GM20000 (cell line): ENCODE measurements at places on chromosomes 5 and 9.
A peak's percentile ranks its signal among the peaks of the same experiment; 100 is the strongest.

DNA sequence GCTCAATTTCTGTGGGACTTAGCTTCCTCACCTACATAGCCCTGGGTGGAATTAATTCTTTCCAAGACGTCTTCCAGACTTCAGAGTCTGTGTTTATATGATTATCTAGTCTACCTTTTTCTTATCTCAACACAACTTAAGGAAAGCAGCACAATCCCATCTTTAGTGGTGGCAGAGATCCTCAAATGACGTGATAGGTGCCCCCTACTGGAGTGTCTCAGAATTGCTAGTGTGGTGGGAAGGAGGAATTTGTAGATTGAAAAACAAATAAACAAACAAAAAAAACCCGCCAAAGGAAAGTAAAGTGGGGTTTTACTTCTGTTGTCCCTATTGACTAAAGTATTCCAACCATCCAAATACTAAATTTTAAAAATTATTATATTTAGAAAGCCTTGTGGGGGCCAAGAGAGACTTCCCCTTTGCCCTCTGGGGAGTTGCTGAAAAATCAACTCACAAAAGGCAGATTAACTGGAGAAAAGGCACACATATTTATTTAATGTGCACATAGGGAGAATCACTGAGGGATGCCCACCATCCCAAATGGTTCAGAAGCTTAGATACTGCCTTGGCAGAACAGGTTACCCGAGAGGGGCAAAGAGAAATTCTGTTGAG lies 283.3 kb downstream of the TMEM167A start:
- DNase-seq = no peak

DNA sequence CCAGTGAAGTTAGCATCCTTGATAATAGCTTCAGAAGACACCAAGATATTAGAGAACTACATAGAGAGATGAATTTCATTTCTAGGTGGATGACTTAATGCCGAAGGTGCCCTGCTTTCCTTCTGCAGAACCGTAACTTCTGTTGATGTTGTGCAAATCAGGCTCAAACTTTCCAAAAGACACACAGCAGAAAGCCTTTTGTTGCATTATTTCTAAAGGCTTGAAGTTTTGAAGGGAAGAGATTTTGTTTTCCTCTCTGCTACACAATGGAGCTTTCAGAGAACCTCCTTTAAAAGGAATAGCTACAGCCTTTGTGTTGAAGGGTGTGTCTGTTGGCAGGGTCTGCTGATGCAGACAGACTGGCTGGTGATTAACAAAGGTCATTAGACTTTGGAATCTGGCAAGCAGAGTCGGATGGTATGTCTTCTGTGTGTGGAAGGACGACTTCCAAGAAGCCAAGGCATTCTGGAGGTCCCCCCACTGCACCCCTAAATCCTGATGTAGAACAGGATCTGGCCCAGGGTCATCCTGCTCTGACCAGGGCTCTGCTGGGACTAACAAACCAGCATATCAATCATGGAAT lies 57.8 kb downstream of the ZNF462 start:
- no peak for DNase-seq

GRCh38 chr5:502325-503079 lies 21.7 kb downstream of the SLC9A3 start:
- DNase-seq = no peak

DNA sequence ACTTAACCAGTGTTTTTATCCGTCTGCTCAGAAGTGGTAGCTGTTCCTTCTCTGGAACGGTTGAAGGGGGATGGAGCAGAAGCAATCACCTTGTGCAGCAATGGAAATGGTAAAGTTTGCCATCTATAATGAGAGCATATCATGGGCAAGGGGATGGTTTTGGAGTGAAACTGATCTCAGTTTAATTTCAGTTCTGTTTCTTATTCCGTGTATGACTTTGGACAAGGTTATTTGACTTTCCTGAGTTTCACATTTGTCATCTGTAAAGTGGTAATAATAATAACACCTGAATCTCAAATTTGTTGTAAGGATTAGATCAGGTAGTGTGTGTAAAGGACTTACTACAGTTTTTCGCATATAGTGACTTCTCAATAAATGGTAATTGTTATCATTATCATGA lies 106.1 kb downstream of the PCSK1 start:
- DNase-seq = no peak

GRCh38 chr5:156526081-156526925 lies 199.3 kb downstream of the SGCD start:
- no peak for DNase-seq

- DNase-seq = no peak
Measured at GRCh38 chr5:109196087-109196822, 213.5 kb downstream of the PJA2 start.

DNA sequence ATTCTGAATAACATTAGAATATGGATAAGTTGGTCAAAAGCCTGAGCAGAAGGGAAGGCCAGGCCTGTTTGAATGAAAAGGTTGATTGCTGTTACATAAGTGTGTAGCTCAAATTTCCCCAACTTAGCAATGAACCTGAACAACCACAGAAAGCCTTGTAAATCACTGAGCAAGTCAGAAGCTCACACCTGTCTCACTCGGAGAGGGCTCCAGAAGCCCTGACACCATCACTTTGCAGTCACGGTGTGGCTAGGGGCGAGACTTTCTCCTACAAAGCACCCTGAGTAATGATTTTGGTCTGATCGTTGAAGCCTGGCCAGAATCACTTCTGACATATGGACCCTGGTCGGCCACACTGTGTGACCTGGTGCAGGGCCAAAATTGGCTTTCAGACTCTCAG lies 62.0 kb downstream of the MTX3 start:
- DNase-seq = no peak

GRCh38 chr5:128040927-128041326 lies 42.6 kb upstream of the SLC12A2 start:
- DNase-seq = no peak

- DNase-seq = no peak
Measured at GRCh38 chr9:98038958-98039357, 17.6 kb upstream of the NANS start.

DNA sequence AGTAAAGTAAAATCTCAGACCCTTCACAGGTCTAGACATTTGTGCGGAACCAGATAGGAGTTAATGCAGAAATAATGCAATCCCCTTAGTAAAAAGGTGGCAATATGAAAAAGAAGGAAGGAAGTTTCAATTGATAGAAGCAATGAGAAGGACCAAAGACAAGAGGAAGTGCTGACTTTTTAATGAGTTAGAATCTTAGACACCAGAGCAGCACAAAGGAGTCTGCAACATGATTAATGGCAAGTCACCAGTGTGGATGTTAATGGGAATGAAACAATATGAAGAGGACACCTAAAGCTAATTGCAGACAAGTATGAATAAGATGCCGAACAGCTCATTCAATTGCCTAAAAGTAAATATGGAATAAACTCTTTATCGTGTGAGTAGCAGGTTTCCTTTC lies 50.9 kb downstream of the MEGF9 start:
- DNase-seq = no peak

DNA sequence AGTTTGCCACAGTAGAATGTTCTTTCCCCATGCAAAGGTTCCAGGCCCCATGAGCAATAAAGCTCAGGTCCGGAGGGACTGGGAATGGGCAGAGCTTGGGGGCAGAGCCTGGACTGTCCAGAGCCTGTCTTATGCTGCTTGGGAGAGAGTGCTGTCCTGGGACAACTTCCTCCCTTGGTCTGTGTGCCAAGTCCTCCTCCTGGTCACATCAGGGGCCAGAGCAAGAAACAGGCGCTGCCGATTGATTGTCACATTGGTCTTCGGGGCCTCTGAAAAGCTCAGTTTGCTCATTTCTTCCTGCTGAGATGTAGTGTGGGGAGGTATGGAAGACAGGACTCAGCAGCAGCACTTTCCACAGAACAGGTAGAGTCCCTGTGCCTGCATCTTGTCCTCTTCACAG lies 54.0 kb upstream of the FCN1 start:
- DNase-seq = no peak

- DNase-seq = no peak
Measured at GRCh38 chr9:133107245-133107722, 13.8 kb downstream of the RALGDS start.

- no peak for DNase-seq
Measured at GRCh38 chr9:98506422-98507054, 202.2 kb downstream of the GABBR2 start.

- DNase-seq = no peak
Measured at GRCh38 chr5:116025866-116026265, 6.4 kb upstream of the ARL14EPL start.

DNA sequence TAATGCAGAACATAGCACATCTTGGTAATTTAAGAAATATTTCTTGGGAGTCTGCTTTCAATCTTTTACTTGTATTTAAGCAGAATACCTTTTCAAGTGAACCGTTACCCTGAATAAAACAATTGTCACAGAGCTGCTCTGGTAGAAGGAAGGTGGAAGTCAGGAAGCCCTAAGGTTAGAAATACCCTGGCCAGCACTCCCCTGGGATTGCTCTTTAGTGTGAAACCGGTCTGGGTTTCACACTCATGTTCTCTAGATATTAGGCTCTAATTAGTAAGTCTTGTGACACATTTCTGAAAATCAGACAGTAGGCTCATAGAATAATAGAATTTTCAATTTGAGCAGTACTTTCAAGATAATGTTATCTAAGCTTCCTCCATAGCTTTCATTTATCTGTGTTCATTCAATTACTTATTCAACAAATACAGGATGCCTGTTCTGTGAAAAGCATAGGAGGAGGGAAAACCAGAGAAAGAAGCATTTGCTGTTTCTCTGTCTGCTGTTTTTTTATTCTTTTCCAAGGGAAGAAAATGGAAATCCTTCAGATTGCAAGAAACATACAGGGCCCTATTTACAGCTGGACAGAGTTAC lies 825.5 kb downstream of the TLR4 start:
- peak; percentile 21 for DNase-seq

DNA sequence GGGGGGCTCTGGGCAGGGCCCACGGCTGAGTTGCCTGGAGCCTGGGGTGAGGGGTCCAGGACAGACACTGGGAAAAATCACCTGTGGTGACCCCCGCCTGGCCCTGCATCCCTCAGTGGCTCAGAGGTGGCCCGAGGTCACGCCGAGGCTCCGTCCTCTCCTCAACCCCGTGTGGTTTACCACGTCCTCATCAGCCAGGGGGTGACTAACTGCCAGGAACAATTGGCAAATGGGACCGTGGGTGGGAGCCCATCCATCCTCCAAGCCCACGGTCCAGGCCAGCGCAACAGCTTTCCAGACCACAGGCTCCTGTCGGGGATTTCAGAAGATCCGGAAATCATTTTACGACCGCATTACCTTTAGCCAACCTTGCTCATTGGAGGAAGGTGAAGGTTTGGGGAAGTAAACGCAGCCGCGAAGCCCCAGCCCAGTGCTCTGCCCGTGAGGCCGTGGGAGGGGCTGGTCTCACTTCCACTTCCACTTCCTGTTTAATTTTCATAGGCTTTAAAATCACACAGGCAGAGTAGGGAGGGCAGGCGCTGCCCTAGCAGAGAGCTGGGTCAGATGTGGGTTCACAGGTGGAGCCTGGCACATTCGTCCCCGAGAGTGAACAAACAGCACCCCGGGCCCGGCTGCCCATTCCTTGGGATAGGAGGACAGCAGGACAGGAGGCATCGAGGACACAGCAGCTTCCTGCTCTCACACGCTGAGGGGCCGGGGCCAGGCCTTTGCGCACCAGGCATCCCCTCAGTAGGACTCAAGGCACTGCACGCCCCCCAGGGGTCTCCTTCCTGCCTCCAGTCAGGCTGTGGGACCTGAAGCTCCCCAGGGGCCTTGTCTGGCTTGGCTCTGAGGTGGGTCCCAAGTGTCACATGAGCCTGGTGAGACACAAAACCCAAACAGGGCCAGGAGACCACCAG lies 19.8 kb upstream of the SLC9A3 start:
- peak; percentile 93 for DNase-seq

DNA sequence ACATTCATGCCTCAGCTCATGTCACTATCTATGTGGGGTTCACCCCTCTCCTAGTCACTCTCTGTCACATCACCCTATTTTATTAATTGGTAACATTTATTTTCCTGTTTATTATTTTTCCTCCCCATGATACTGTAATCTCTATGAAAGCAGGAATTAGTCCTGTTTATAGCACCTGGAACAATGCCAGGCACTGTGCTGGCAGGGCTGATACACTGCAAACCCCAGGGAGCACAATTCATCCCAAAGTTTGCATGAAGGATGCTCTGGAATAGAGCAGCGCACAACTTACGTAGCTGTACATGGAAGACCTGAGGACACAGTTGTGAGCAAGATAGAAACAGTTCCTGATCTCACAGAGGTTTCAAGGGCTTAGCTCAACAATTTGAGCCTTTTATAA lies 103.2 kb downstream of the NSG2 start:
- DNase-seq = no peak

- no peak for DNase-seq
Measured at GRCh38 chr9:112562235-112562958, 75.8 kb downstream of the KIAA1958 start.

DNA sequence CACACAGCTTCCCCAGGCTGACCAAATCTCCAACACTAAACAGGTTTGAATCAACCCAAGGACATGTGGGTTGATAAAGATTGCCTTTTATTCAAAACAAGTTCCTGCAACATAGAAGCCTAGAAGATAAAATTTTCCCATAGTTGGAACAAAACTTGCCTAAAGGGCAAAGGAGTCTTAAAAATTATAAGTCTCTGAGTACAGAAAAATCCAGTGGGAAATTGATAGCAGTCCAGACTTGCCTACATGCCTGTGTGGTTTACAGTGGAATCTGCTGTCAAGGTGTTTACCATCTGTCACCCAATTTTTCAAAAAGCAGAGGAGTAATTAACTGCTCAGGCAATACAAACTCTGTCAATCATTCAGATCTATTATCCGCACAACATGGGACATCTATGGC lies 168.2 kb downstream of the PPP2R2B start:
- DNase-seq = no peak

- DNase-seq = no peak
Measured at GRCh38 chr5:127002390-127002789, 28.0 kb downstream of the MARCHF3 start.

DNA sequence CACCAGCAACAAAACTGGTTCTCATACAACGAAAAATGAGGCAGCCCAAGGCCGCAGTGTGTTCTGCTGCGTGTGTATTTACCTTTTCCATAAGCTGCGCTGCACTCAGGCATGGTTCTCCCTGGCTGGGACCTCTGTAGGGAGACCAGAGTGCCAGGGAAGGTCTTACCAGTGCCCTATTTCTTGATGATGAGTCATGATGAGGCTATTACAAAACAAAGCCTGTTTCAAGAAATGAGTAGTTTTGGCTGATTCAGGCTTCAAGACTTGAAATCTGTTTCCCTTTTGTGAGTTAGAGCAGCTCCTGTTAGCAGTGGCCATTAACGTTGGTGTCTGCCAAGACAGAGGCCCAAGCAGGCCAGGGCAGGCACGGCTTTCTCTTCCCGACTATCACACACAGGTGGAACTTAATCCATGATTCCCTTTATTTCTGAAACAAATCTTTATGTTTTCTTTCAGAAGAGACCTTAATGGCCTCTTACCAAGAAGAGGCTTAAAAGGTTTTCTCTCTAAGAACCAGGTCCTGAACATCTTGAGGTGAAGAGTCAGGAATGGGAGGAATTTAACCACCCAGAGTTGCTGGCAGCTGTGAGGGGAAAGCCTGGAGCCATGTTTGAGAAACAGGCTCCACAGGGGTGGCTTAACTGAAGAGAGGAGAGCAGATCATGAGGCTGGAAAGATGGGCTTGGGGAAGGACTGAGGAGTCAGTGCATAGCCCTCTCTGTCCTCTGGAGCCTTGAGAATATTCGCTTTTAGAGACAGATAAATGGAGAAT lies 41.4 kb upstream of the TIFAB start:
- no peak for DNase-seq

- DNase-seq = peak; percentile 35
Measured at GRCh38 chr5:143054480-143054941, 284.3 kb downstream of the ARHGAP26 start.

GRCh38 chr9:90107040-90107725 lies 502.4 kb downstream of the GADD45G start:
- no peak for DNase-seq
